ENCODE measurements at places on chromosomes 5 and 9.

- no peak for DNase-seq
These were observed 91.3 kb downstream of the PRRT1B start for GRCh38 chr9:131636593-131636992.

DNA sequence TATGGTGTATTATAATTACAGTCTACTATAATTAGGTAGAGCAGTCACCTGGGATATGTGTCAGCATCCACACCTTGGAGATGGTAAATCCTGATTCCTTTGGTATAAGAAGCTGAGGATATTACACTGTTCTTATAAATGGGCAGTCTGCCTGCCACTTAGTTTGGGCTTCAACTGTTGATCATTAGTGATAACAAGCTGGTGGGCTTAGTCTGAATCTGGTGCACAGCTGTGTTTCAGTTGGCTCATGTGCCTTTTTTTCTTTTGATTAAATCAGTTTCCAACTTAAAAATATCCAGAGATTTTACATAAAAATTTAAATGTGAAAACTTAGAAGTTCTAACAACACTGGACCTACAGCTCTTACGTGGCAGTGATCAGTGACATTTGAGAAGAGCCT lies 21.2 kb downstream of the LVRN start:
- DNase-seq = no peak

GRCh38 chr5:147479444-147479843 lies 30.4 kb downstream of the DPYSL3 start:
- peak; percentile 54 for DNase-seq

- DNase-seq = no peak
These were observed 568.5 kb downstream of the RAB3C start for GRCh38 chr5:59151162-59151889.

- DNase-seq = no peak
These were observed 4.0 kb upstream of the MEGF9 start for GRCh38 chr9:120718316-120718715.

DNA sequence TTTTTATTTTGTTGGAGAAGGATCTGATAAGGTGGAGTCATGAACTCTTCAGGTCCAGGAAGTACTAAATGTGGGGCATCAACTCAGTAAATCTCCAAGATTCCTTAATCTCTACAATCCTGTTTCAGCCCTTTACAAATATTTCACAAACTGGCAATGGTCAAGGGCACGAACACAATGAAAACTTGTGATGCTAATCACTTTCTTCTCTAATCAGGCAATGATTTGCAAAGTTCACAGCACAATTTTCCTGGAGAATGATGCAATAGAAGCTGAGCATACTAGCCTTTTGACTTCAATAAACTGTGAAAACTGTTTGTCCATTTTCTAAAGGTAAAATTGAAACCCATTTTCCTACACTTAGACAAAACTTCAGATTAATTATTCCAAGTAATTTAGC lies 16.9 kb downstream of the GDF9 start:
- no peak for DNase-seq

- DNase-seq = no peak
These were observed 47.5 kb downstream of the UBE2QL1 start for GRCh38 chr5:6496207-6496584.

GRCh38 chr9:70046274-70047070 lies 2.8 kb downstream of the MAMDC2 start:
- no peak for DNase-seq

DNA sequence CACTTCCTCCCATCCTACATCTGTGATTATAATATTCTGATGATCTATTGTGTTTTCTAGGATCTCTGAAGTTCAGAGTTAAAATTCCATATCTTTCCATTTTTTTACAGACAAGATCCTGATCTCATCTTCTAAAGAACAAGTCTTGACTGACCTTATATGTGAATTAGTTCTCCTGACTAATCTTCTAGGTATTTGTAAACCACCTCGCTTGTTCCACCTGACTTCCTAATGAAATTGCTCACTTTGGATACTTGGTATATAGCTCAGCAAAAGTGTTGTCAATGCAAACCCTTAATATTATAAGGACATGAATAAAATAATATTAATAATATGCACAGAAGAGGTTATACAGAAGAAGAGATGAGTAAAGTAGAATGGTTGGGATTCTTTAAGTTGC lies 68.2 kb upstream of the NR4A3 start:
- DNase-seq = no peak

DNA sequence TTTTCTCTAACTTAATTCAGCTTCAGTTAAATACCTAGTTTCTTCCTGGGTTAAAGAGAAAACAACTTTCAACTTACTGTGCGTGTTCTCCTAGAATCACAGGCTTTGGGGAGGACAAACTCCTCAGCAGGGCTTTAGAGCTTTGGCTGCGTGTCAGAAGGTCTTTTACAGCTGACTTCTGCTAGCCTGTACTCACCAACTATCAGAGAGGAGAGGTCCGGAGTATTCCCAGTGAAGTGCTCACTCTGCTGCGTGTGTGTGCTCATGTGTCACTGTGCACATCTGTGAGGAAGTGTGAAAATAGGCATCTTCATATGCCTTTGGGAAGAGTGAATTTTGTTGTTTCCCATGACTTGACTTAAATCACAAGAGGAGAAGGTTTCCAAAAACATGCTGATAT lies 423.2 kb upstream of the SGCD start:
- no peak for DNase-seq

- DNase-seq = peak; percentile 73
These were observed 140.9 kb downstream of the MRPS30 start for GRCh38 chr5:44949687-44950086.

DNA sequence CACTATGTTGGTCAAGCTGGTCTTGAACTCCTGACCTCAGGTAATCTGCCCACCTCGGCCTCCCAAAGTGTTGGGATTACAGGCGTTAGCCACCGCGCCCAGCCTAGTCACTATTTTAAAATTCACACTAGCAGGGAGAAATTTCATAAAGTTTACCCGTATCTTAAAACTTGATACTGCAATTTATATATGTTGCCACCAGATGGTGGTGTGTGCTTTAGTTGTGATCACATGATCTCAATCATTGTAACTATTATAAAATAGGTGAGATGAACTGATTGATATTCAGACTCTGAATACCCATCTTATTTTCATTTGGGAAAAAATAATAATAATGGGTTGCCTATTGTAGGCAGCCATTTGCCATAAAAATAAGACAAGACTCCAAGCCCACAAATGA lies 1330.4 kb upstream of the WWC1 start:
- DNase-seq = no peak

DNA sequence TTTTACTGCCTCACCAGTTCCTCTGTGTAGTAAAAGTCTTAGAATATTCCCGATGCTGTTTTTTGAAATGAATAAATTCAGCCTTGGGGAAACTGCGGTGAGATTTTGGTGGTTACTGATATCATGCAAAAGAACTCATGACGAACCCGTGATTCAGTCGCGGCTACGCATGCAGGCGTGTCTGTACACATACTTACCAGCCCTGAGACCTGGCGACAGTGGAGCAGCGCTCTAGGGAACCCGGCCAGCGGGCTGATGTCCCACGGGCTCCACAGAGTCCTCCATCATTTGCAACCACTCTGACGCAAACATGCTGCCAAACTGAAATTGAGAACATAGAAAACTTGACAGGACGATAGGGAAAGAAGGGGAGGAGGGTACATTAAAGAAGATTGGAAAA lies 315.6 kb upstream of the DAB2 start:
- no peak for DNase-seq

GRCh38 chr5:30103452-30104202 lies 1089.9 kb upstream of the CDH6 start:
- DNase-seq = no peak

DNA sequence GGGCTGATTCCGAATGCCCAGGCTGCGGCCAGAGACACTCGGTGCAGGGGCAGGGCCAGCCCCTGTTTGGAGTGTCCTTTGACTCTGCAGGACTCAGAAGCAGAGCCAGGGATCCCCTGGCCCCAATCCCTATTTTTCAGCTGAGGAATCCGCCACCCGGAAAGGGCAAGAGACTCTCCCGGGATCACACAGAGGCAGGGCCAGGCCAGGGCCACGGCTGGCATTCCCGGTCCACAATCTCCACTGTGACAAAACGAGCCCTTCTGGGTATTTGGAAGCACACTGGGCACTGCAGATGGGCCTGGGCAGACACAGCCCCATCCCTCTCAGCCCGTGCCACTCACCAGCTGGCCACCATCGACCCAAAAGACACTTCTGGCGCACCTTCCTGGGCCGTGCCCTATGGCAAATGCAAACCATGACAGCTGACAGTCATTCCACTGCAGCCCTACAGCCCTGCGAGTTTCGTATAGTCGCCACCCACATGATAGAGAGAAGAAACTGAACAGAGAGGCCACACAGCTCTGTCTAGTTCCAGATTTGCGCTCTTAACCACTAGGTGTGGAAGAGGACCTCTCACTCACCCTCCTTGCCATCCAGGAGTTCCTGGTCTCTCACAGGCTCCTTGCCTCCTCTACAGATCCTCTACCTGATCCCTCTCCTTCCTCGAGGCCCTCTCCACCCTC lies 13.3 kb downstream of the NR5A1 start:
- no peak for DNase-seq

DNA sequence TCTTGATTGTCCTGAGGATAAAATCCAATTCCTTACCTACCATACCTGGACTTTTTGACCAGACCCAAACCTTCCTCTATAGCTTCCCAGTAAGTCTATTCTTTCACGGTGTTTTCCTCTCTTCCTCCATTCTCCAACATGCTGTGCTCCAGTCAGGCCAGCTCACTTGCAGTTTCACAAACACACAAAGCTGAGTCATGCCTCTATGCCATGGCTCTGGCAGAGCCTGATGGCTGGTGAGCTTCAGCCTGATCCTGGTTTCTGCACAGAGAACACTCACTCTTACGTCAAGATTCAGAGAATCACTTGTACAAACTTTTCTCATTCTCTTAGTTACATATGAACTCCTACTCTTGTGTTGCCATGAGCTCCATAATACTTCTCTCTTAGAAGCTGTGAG lies 27.7 kb upstream of the PAX5 start:
- no peak for DNase-seq

DNA sequence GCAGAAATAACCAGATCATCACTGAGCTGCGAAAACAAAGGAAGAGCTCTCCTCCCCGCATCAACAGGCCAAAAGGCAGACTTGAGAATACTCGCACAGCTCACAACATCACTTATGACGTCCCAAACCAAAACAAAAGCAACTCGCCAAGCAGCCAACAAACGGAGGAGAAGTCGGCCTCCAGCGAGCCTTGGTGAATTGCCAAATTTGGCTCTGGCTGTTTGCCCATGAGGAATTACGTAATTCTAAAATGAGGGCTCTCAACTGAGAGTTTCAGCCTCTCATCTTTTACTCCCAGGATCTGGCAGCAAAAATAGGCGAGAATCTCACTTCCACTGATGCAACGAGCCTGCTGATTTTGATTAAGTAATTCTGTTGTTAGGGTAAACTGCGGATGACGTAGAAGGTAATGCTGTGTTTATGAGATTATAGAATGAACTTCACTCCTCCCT lies 51.7 kb upstream of the SEMA6A start:
- peak; percentile 96 for DNase-seq

GRCh38 chr9:88920645-88921044 lies 70.6 kb upstream of the S1PR3 start:
- no peak for DNase-seq

DNA sequence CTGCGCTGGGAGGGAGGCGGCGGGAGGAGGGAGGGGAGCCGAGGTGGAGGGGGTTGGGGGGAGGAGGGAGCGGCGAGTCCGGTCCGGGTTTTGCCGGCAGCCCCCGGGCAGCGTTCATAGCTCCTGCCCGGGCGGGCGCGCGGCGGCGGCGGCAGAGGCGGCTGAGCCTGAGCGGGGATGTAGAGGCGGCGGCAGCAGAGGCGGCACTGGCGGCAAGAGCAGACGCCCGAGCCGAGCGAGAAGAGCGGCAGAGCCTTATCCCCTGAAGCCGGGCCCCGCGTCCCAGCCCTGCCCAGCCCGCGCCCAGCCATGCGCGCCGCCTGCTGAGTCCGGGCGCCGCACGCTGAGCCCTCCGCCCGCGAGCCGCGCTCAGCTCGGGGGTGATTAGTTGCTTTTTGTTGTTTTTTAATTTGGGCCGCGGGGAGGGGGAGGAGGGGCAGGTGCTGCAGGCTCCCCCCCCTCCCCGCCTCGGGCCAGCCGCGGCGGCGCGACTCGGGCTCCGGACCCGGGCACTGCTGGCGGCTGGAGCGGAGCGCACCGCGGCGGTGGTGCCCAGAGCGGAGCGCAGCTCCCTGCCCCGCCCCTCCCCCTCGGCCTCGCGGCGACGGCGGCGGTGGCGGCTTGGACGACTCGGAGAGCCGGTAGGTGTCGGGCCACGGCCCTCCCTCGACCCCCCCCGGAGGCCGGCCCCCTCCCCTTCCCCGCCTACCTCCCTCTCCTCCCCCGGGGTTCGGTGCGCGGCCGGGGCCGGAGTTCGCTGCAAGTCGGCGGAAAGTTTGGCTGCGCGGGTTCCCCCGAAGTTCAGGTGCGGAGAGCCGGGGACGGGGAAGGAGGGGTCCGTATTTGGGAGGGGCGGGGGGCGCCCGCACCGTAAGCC lies at the start of gene CXXC5:
TSS of gene CXXC5 (plus strand) at position 145 of the 877 bp plus-strand sequence. CDS start 32,175 bp downstream, outside the sequence.
- no peak for DNase-seq

- DNase-seq = no peak
These were observed 145.3 kb downstream of the PAPPA start for GRCh38 chr9:116298878-116299391.

DNA sequence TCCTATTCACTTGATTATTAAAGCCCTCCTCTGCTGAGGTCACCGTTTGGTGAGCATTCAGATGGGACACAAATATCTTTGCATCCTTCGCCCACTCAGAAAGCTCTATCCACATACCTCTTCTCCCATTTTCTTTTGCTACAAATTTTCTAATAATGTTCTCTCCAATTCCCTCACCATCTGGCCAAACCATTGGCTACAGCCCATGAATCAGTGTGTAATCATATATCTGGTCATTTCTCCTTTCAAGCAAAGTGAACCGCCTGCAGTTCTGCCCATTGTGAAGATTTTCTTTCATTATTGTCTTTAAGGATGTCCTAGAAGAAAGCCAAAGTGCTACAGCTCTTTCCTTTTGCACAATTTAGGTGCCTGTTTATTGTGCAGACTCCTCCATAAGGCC lies 54.2 kb upstream of the DAPK1 start:
- no peak for DNase-seq

DNA sequence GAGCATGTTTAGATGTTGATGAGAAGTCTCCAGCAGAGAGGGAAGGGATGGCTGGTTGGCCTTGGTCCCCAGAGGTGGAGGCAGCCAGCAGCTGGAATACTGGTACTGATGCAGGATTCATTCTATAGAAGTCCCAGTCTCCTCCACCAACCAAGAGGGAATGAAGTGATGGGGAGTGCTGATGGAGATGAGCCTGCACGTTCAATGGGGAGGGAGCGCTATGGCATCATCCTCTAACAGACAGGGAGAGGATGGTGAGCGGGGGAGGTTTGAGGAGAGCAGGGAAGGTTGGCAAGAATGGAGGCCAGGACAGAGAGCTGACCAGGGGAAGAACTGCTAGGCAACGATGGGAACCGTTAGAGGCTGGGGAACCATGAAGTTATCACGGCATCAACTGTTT lies 159.8 kb upstream of the MVB12B start:
- DNase-seq = no peak

Data from NCI-H446 (cell line).